IPS DF 6.9 (cell line): ENCODE measurements at places on chromosomes 12 and 14.

GRCh38 chr14:95519699-95520098 is 3.2 kb upstream of the SYNE3 start:
- H3K36me3 ChIP-seq: no peaks in the 10 kb centered on the region
- no peak overlapping the region for H3K27ac ChIP-seq
- DNase-seq: no peak
- peaks cover 6% of the 10 kb centered on the region; the same call in 1 of the 2 replicates for H3K4me1 ChIP-seq
- no peak overlapping the region for H3K4me3 ChIP-seq

DNA sequence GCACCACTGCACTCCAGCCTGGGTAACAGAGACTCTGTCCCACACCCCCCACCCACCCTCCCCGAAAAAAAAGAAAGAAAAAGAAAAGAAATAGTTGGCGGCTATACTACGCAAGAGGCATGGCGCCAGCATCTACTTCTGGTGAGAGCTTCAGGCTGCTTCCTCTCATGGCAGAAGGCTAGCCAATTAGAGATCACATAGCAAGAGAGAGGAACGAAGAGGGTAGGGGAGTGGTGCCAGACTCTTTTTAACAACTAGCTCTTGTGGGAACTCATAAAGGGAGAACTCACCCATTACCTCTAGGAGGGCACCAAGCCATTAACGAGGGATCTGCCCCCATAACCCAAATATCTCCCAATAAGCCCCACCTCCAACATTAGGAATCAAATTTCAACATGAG is 6.2 kb downstream of the DENND5B start:
- DNase-seq: no peak
- H3K36me3 ChIP-seq: no peaks in the 10 kb centered on the region
- no peak overlapping the region for H3K4me3 ChIP-seq
- peaks cover 3% of the 10 kb centered on the region; the same call in 1 of the 2 replicates for H3K4me1 ChIP-seq

DNA sequence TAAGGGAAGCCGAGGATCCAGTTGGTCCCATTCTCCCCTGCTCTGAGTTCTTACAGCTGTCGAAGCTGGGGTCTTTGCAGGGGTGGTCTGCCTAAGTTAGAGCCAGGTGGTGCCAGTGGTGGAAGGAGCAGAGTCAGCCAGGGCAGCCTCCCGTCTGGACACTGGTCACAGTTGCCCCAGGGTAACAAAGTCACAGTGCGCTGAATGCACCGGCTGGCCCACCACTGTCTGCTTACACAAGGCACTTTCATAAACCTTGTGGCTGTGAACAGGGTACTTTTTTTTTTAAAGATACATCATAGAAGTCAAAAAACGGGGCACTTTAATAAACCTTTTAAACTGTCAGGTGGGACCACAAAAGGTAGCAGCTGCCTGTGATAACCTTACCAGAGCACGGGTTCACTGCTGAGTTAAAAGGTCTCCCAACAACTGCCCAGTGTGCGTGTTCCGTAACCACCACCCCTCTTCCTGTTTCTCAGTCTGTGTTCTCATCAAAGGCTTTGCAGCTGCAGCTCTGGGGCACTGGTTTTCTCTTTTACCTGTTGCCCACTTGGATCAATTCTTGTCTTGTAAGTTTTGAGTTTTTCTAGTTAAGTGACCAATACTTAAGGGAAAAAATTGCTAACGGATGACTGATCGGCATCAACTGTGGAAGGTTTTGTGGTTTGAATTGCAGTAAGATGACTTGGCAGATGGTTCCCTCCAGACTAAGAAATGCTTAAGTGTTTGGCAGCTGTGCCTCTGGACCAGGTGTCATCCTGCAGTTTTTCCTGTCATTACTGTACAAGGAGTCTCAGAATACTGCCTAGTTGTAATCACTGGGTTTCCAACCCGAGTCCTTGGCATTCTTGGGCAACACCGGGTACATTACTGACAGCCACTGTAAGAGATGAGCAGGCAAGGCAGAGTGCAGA is 55.9 kb downstream of the DYNC1H1 start:
- no peak for DNase-seq
- no peaks in the 10 kb centered on the region; the same call in 1 of the 2 replicates for H3K4me1 ChIP-seq
- peaks cover 65% of the 10 kb centered on the region for H3K36me3 ChIP-seq
- H3K4me3 ChIP-seq: no peak overlapping the region

GRCh38 chr14:104813286-104813685 is 12.4 kb downstream of the ZBTB42 start:
- no peak overlapping the region for H3K27ac ChIP-seq
- no peak for DNase-seq
- H3K4me3 ChIP-seq: no peak overlapping the region
- H3K36me3 ChIP-seq: no peaks in the 10 kb centered on the region

GRCh38 chr12:2337031-2338010 is 284.5 kb downstream of the CACNA1C start:
- no peaks in the 10 kb centered on the region for H3K36me3 ChIP-seq
- peaks cover 1% of the 10 kb centered on the region; the same call in 1 of the 2 replicates for H3K4me1 ChIP-seq
- H3K4me3 ChIP-seq: no peak overlapping the region
- H3K27me3 ChIP-seq: no peaks in the 10 kb centered on the region
- no peak overlapping the region for H3K27ac ChIP-seq
